ENCODE measurements at places on chromosomes 6 and 20. TPM values are rescaled to one million over a fixed set of nuclear protein-coding genes. Genes with fewer than 3 reads are reported as not detected.

The TAP2 gene
- 17.8 TPM for total RNA-seq

The SUPT3H gene
- total RNA-seq = 4.7 TPM

The USP49 gene
- 1.0 TPM for total RNA-seq

The MPIG6B gene
- not detected for total RNA-seq

The BTNL2 gene
- total RNA-seq = not detected

The HNF4A gene
- 20.0 TPM for total RNA-seq

The C6orf141 gene
- total RNA-seq = 8.7 TPM

The FAM162B gene
- total RNA-seq = not detected

The TBXT gene
- not detected for total RNA-seq

The HTR1B gene
- 0.22 TPM for total RNA-seq

The DDX43 gene
- not detected for total RNA-seq

The SPATA2 gene
- 8.2 TPM for total RNA-seq

The PACRG gene
- not detected for total RNA-seq

The TRIM31 gene
- total RNA-seq = 0.72 TPM

The SRXN1 gene
- 165 TPM for total RNA-seq

Measured in A549 treated with AZD2906 at 1 μM for 4 hours (cell line).